ENCODE measurements at places on chromosomes 7 and 10.
A peak's percentile ranks its signal among the peaks of the same experiment; 100 is the strongest.

GRCh38 chr7:112431803-112432202 is 18.5 kb upstream of the IFRD1 start:
- DNase-seq = no peak

- DNase-seq = no peak
Measured at GRCh38 chr10:114777415-114777814, 44.2 kb upstream of the FHIP2A start.

- peak; percentile 91 for DNase-seq
Measured at GRCh38 chr7:75033064-75033463, 40.5 kb downstream of the RCC1L start.

DNA sequence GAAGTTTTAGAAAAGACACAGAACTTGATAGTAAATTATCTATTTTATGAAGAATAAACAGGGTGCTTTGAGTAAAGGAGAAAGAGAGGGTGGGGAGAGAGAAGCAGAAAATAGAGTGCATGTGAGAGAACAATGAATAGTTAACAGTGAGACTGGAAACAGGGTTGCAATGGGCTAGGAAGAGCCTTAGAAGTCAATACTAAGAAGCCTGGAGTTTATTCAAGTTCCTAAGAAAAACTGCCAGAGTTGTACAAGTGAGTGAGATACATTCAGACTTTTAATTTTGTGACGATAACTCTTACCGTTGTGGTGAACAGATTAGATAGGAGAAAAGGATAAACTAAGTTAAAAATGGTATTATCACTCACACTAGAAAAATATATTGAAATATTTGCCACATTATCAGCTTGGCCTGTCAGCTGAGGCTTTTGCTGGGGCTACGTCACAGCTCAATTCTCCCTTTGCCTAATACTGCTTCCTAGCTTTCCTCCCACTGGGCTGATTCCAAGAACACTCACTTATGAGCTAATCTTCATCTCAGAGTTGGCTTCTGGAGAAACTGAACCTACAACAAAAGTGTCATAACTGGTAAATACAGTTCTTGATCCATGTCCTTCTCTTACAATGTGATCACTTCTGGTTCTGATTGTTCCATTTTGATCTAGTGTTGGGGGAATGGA is 92.7 kb downstream of the SEMA3D start:
- DNase-seq = no peak

DNA sequence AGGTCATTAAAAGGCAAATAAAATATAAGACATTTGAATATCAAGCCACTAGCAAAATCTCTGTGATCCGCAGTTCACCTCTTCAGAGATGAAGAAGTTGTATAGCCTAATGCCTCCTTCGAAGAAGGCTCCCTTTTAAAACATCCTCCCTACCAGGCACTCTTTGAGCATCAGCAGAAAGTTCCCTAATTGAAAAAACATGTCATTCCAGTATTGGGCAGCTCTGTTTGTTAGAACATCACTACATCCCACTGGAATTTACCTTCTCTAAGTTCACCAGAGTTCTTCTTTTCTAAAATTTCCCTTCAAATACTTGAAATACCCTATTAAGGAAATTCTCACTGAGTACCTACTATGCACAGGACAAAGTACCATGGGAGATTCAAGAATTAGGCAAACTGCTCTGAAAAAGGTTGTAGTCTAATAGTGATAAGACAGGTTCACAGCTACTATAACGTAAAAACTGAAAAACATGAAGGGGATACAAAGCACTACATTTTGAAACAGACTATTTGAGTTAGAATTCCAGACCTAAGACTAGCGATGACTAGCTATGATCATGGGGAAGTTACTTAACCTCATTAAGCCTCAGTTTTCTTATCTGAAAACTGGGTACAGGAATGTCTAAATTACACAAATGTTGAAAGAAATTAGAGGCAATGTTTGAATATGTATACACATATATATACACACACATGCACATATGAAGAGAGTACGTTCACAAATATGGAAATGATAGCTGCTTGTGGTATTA is 128.7 kb downstream of the ELAPOR2 start:
- DNase-seq = no peak

GRCh38 chr7:137213744-137214143 is 129.8 kb downstream of the PTN start:
- no peak for DNase-seq

GRCh38 chr10:103479135-103479534 is at the start of gene CALHM3:
Gene CALHM3, minus strand, starts transcription at chr10:103479240. Its CDS starts 208 bp downstream, at chr10:103479032.
- DNase-seq = peak; percentile 47

DNA sequence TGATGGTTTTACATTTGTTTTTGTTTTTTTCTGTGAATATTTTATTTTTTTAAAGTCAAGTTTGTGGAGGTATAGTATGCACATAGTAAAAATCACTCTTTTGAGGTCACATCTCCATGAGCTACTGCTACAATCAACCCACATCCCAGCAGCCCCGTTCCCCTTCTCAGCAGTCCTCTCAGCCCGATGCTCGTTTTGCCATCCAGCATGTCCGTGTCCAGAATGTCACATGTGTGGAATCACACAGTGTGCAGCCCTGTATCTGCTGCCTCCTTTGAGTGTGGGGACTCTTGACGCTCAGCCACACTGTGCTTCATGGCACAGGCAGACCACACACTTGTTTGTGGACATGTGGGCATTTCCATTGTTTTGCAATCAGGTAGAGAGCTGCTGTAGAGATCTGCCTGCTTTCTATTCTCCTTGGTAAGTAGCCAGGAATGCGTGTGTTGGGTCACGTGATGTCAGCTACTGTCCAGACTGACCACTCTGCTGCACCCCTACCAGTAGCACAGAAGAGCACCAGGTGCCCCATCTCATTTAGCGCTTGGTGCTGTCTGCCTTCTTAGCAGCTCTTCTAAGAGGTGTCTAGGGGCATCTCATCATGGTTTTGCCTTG is 71.6 kb upstream of the CAMK2B start:
- no peak for DNase-seq

DNA sequence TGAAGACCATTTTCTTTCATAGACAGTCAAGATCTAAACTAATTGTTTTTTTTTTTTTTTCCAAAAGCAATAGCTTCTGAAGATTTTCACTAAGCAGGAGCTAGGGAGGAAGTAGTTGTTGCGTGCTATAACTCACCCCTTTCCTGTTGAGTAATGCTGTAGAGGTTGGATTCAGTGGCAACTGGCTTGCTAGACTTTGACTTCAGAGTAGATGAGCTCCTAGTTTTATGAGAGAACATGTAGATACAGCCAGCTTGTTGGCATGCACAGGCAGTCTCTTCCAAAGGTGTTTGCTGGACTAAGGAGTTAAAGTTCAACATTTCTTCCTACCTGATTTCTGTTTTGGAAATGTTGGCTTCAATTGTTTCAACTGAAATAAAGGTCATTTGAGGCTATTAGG is 66.2 kb upstream of the MXI1 start:
- no peak for DNase-seq

DNA sequence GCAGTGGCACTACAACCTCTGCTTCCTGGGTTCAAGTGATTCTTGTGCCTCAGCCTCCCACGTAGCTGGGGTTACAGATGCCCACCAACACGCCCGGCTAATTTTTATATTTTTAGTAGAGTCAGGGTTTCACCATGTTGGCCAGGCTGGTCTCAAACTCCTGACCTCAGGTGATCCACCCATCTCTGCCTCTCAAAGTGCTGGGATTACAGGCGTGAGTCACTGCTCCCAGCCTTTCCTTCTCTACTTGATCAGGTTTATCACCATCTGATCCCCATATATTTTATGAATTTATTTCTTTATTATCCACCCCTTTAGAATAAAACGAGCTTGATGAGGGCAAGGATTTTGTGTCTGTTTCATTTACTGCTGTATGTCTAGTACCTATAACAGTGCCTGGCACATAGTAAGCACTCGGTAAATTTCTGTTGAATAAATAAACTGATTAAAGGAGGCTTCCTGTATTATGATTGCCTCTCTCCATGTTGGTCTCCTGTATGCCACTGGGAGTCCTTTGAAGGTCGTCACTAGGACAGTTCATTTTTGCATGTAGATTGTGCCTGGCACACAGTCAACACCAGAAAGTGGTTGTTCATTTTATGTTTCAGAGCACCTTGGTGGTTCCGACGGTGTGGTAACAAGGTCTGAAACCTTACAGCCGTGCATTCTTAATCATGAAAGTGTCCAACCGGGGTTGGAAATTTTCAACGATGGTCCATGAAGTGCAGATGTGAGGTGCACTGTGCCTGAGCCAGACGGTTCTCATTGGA is 9.6 kb upstream of the EIF3A start:
- DNase-seq = no peak

- DNase-seq = peak; percentile 1
Measured at GRCh38 chr10:50216894-50217293, 34.4 kb downstream of the ASAH2 start.

- no peak for DNase-seq
Measured at GRCh38 chr10:1107679-1108078, 51.5 kb downstream of the WDR37 start.

DNA sequence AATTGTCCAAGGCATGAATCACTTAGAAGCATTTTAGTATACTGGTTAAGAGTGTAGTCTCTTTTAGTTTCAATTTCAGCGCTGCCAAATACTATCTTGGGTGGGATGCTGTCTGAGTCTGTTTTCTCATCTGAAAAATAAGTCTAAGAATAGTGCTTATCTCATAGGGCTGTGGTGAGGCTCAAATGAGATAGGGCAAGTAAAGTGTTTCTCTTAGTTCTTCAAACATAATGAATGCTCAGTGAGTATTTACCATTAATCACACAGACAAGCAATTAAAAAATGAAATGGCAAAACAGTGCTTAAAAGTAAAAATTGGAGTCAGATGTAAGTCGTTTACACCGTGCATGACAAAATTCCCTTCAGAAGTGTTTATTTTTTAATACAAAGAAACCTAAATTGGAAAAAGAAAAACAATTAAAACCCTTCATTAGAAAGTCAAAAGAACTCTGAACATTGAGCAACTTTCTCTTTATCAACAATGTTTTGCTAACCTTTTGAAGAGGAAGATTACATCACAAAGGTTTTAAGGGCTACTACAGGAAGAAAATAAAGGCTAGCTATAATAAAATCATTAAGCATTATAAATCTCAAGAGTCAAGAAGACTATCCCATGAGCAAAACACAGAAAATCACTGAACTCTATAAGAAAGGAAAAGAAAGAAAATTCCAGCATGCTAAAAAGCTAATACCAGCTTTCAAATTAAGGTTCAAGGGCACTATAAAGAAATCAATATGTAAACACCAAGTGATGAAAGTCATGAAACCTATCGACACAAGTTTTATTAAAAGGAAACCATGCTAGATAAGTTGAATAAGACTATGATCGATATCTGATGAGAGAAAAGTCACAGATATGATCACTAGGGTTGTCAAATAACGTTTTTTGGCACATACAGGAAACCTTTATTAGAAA is 45.6 kb upstream of the C1GALT1 start:
- DNase-seq = no peak

GRCh38 chr7:44145479-44145968 is 4.4 kb upstream of the MYL7 start:
- DNase-seq = no peak

GRCh38 chr7:7318601-7319000 is 136.3 kb downstream of the C1GALT1 start:
- DNase-seq = no peak

DNA sequence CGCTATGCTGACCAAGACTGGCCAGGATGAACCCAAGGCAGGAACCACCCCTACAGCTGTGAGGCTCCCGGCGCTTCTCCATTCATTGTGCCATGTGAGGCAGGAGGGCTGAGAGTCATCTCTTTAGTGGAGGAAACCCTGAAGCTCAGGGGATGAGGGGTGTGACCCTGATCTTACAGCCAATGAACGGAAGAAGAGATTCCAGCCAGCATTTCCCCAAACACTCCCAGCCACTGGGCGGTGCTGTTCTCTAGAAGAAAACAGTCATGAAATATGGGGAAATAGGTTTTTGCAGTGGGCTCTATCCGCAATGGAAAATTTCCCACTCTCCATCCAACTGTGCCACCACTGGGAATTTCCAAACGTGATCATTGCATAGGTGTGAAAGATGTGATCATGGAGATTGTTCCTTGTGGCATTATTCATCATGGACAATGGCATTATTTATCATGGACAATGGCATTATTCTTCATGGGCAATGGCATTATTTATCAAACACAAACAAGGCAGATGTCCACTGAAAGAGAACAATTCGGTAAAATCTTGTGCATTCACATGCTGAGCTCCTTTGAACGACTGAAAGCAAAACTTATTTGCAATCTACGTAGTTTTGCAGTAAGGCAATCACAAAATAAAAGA is 14.0 kb upstream of the SLC18A2 start:
- DNase-seq = peak; percentile 88

GRCh38 chr7:121394709-121395140 is 1.4 kb downstream of the FAM3C start:
- no peak for DNase-seq

DNA sequence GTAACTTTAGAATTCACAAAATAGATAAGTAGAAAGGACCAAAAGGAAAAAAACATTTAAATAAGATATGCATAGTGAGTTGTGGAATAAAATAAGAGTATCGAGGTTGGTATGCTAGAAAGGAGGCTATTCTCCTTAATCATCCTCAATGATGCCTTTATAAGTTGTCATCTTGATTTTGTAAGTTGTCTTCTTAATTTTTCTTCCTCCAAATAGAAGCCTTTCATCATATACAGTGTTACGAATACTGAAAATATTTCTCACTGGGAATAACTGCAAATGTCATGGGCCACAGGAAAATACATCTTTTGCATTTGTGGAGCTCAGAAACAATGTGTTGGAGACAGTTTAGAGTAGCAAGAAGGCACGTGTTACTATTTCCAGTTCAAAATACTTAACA is 31.5 kb upstream of the PRTFDC1 start:
- no peak for DNase-seq

- no peak for DNase-seq
Measured at GRCh38 chr7:154776350-154776749, 226.6 kb downstream of the PAXIP1 start.

- DNase-seq = no peak
Measured at GRCh38 chr7:28645866-28646265, 233.5 kb downstream of the CREB5 start.

DNA sequence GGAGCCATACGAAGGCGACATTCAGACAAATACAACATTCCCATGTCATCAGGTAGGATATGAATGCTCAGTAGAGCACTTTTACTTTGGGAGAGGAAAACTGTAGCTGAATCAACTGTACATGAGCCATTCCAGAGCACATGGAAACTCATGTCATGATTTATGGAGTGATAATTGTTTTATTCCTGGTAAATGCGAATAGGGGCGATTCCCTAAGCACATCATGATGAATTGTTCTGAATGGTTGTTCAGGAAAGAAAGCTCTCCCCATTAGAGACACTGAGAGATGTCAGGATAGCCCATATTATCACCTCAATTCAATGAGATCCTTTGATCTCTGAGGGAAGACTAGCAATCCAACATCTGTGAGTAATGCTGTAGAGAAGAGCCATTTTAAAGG is 243.6 kb downstream of the FOXP2 start:
- no peak for DNase-seq

DNA sequence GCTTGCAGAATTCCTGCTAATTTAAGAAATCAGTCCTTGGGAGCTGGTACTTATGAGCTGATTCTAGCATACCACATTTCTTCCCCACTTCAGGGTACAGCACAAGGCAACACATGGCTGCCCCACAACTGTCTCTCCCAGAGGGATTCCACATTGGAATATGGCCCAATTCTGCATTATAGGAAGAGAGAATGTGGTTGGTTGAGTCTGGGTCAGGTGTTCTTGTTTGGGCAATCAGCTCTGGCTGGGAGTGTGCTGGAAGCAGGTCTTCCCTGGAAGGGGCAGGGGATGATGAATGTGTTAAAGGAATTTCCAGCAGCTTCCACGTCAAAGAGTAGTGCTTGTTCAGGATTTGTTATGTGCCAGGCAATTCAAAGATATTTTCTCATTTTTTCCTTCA is 95.7 kb downstream of the BUB3 start:
- no peak for DNase-seq

GRCh38 chr10:73969224-73969841 is 28.6 kb upstream of the VCL start:
- DNase-seq = no peak
